ENCODE measurements at places on chromosomes 12 and 14.

DNA sequence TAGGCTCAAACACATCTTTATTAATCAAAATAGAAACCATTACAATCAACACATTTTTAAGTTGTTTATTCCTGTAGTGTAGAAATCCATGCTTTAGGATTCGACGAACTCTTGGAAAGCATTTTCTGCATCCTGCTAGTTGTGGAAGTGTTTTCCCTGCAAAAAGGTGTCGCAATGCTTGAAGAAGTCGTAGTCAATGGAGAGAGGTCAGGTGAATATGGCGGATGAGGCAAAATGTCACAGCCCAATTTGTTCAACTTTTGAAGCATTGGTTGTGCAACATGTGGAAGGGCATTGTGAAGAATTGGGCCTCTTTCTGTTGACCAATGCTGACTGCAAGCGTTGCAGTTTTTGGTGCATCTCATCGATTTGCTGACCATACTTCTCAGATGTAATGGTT lies 4.2 kb upstream of the ARID4A start:
- DNase-seq, result no peak

DNA sequence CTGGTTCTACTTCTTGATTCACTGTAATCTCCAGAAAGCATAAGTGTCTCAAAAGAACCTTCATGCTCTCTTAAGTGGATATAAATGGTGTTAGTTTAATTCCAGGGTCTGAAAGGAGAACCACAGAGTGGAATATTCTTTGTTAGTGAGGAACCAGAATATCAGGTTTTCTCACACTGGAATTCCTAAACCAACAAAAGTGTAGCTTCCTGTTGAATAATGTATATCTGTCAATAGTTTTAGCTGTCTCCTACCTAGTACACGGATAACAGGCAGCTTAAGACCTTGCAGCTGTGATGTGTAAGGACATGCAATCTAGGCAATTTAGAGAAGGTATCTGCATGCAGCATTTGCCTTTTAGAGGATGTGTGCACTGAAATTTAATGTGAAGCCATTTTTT lies 24.0 kb downstream of the LRIG3 start:
- DNase-seq, result no peak

- DNase-seq, result no peak
These were observed 54.2 kb upstream of the JDP2 start for GRCh38 chr14:75373616-75374015.

DNA sequence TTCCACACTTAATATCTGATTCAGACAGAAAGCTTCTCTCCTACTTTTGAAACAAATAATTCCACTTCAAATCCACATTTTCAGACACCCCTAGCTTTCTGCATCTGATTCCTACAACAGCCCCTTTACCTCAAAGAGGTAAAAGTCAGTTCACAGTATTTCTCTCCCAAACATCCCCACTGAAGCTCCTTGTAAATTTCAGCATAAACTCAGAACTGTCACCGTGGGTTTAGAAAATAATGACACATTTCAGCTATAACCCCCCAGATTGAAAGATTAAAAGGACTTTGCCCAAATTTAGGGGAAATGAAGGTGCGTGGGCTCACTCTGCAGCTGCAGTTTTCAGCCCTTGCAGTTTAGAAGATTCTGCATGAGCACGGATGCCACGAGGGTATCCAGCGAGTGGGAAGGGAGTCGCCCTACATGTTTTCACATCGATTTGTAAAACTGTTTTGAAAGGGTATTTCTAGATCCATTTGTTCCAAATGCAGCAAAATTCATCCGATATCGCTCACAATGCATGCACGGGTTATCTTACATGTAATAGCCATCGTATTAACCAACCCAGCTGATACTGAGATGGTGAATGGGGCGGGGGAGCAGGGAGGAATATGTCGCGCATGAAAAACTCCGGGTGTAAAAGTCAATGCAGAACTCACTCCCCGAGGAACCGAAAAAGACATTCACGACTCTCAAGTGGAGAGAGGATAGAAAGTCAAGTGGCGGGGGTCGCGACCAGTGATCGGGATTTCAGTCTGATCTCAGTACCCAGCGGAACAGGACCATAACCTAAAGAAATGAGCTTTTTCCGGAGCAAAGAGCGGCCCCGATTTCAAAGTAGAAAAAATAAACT lies 5.0 kb upstream of the CCND2 start:
- DNase-seq, result no peak

DNA sequence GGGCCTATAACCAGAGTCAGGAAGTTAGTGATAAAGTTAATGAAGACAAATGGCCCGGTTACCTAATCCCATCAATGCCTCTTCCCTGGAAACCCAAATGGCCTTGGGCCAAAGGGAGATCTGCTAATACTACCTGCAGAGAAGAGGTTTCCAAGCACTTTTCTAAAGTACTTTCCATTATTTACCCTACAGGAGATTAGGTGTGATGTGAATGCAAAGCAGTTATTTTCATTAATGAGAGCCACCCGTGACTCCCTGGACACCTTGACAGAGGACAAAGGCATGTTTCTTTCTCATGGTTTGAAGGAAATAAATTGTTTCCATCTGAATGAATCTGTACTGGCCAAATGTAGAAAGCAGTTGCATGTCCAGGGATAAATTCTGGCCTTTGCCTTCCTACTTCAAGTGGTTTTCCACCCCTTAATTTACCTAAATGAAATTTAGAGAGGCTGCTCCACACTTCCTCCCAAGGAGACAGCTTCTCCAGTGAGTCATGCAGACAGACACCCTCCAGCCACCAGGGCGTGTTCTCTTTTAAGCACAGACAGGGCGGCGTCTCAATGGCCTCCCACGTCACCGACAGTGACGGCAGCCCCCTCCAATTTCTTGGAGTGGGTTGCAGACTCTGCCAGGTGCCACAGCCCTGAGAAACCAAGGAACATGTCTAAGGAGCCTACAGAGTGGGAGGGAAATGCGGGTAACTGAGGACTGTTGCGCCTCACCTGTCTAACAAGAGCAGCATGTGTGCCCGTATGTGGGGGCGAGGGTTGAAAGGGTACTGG lies 43.9 kb upstream of the GNPNAT1 start:
- DNase-seq, result peak; percentile 55

DNA sequence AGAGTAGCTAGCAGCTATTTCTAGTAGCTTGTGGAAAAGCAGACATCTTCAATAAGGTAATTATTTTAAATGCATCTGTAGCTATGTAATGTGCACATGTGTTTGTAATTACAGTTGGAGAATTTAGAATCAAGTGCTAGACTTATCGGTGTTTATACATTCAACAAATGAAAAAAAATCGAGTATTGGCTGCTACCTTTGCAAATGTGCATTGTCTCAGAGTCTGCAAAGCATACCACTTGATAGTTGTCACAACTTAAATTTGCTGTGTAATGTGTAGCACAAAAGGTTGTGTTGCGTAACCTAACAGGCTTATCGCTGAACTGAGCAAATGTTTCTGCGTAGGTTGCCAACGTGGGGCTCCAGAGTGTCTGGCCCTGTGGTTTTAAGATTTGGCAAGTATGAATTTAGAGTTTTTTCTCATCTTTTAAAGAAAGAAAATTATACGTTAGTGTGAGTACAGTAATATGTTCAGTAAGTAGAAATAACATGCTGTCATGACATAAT lies 44.3 kb downstream of the TMTC2 start:
- no peak for DNase-seq

DNA sequence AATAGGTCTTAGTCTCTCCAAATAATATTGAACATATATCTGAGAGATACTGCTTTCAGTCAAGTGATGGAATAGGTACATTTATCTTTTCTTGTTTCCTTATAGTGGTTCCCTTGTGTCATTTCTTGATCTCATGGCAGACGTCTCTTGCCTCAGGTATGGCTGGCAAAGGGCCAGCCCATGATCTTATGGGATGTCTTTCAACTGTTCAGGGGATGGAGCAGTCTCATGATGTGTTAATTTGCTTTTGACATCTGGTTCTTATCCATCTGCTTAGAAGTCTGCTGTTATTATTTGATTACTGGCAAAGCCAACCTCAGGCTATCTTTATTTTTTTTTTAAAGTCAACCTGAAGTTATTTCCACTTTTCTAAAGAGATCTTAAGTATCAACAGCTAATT lies 262.9 kb downstream of the TMEM117 start:
- peak; percentile 87 for DNase-seq

- no peak for DNase-seq
These were observed 51.6 kb downstream of the EFCAB11 start for GRCh38 chr14:89902881-89903280.

- DNase-seq, result no peak
These were observed 65.0 kb downstream of the RFLNA start for GRCh38 chr12:124359671-124360581.

DNA sequence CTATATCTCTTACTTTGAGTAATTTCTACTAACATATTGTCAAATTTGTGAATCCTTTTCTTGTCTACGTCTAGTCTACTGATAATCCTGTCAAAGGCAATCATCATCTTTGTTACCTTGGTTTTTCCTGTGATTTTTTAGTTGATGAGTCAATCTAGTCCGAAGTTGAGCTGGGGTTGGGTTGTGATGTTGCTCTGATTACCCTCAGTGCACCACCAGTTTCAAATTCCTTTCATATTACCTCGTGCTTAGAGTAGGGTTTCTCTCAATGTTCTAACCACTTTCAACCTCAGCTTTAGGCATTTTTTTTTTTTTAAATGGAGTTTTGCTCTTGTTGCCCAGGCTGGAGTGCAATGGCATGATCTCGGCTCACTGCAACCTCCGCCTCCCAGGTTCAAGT lies 186.8 kb downstream of the BTG1 start:
- no peak for DNase-seq

DNA sequence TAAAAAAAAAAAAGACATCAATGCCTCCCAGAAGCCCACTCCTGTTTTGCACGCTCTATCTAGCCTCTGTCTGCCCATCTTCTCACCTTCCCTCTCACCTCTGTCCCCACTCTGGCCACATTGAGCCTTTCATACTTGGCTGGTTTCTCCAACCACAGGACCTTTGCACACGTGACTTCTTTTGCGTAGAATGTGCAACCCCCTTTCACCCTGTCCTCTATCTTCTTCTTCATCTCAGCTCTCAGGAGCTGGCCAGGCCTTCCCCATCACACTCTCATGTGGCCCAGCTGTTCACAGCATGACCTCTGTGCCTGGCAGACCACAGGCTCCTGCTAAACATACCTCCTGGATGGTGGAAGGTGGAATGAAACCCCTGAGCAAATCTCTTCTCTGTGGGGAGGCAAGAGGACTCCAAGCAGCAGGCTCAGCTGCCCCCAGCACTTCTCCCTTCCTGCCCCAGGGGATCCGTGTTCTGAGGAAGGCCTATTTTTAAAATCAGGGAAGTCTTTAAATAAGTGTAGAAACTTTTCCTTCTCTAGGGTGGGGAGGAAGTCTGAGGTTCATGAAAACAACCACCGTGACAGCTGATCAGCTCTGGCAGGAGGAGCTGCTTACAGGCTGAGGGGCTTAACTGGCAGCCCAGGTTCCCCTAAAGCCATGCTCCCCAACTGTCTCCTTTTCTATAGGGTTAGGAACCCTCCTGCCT lies 11.6 kb downstream of the HVCN1 start:
- no peak for DNase-seq

DNA sequence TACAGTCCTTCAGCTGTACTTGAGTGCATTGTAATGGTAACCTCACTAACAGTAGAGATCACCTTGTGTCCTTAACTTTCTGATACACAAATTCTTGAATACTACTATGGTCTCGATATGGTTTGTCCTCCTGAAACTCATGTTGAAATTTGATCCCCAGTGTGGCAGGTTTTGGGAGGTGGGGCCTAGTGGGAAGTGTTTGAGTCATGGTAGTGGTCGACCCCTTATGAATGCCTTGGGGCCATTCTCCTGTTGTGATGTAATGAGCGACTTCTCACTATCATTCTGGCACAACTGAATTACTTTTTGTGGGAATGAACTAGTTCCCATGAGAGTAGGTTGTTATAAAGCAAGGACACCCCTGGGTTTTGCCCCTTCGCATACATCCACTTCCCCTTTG lies 52.3 kb downstream of the IPO8 start:
- DNase-seq, result no peak

- DNase-seq, result no peak
These were observed 59.3 kb downstream of the TESC start for GRCh38 chr12:117039891-117040309.

DNA sequence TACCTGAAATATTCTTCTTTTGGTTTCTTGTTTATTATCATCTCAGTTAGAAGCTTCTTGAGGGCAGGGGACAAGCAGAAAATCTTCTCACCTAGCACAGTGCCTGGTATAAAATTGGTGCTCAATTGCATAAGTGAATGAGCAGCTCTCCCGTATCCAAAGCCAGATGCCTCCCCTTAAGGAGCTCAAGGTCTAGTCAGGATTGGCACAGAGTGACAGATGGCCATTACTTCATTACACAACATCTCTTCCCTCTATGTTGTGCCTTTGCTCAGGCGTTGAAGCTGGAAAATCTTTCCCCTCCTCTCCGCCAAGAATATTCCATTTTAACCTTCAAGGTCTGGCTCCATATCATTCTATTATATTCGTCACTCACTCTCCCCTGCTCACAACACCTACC lies 3.6 kb downstream of the SLC4A8 start:
- DNase-seq, result peak; percentile 91

DNA sequence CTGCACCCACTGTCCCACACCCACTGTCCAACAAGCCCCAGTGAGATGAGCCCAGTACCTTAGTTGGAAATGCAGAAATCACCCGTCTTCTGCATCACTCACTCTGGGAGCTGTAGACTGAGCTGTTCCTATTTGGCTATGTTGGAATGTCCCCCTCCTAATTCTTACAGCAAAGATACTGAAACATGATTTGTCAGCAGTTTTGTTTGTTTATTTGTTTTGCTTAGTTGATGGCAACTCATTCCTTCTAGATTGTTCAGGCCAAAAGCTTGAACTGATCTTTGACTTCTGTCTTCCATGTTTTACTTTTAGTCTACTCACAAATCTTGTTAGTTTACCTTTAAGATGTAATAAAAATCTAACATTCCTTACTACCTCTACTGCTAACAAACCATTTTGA lies 233.6 kb upstream of the MIS18BP1 start:
- DNase-seq, result no peak

GRCh38 chr14:68507544-68508081 lies 285.3 kb downstream of the ZFP36L1 start:
- DNase-seq, result peak; percentile 13

GRCh38 chr14:43983721-43984120 lies 523.4 kb downstream of the FSCB start:
- no peak for DNase-seq

GRCh38 chr12:4943067-4943937 lies 33.6 kb downstream of the KCNA1 start:
- no peak for DNase-seq

- DNase-seq, result peak; percentile 48
These were observed 80.3 kb downstream of the PAPOLA start for GRCh38 chr14:96582411-96582961.

All from NCI-H524 (cell line).